ENCODE measurements at places on chromosomes 12 and 14.
A peak's percentile ranks its signal among the peaks of the same experiment; 100 is the strongest.

- DNase-seq: no peak
These were observed 46.1 kb downstream of the DIO2 start for GRCh38 chr14:80164991-80165721.

GRCh38 chr12:6866163-6866919 is 990 bp upstream of the TPI1 start:
- no peak for DNase-seq

GRCh38 chr14:101199028-101199770 is 295.7 kb upstream of the RTL1 start:
- DNase-seq: no peak

DNA sequence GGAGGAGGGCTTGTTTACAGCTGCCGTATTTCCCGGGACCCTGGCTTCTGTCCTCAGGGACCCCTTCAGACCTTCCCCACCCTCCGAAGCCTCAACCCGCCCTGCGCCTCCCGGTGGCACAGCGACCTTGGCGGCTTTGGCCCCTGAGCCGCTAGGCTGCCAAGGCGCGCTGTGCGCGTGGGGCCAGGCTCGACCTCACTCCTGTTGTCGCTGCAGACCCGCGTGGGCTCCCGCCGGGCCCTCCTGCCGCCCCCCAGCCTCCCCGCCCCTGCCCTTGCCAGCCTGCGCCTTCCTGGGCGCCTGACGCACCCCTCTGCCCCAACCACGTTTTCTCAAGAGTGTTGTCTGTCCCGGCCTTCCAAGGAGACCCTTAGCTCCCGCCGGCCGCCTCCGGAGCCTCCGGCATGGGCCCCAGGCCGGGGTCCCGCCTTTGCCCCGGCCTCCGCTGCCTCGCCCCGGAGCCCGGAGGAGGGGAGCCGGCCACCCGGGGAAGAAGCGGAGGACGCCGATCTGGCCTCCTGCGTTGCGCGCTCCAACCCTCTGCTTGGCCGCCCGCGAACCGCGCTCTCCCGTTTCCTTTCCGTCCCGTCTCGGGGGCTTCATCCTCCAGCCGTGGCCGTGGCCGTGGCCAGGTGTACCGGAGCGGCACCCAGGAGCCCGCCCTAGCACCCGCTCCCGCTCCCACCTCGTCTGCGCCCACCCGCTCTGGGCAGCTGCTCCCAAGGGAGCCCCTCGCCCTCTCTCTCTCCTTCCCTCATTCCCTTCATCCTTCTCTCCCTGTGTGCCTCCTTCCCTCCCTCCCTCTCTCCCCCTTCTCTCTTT is 19.9 kb downstream of the PPP2R5C start:
- no peak for DNase-seq

DNA sequence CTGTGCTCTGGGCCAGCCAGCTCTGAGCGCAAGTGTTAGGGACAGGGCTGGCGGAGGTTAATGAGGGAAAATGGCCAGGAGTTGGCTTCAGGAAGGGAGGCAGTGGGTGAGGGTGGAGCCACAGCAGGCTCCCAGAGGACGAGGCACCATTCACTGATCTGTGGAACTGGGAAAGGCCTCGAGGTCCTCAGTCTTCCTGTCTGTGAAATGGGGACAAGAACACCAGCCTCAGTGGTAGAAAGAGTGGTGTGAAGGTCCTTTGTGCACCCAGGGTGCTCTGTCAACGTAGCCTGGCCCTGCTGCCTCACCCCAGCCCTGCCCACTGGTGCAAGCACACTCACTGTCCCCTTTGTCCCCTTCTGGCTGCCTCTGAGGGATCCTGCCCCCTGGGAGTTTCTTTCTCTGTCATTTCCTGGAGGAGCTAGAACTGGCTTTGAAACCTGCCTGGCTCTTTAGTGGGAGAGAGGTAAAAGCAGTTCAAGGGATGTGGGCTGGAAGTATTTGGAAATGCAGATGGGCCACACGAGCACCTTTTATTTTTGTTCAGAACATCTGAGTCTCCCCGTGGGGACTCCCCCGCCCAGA is 25.0 kb downstream of the SYNDIG1L start:
- no peak for DNase-seq

DNA sequence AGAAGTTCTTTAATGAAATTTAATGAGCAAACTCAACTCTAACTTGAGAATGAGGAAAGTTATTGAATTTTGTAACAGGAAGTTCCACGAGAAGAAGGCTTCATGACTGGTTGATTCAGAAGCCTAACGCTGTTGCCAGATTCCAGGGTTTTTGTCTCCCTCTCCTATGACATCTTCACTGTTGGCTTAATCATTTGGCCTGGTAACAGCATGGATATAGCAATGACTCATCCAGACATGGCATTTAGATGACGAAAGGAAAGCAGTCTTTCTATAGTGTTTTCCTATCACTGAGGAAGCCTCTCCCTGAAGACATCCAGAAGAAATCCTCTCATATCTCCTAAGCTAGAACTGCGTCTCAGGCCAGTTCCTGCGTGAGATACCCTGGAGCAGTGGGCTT is 9.4 kb upstream of the KCNA1 start:
- DNase-seq: no peak

GRCh38 chr14:81446279-81447007 is 46.3 kb upstream of the STON2 start:
- no peak for DNase-seq

DNA sequence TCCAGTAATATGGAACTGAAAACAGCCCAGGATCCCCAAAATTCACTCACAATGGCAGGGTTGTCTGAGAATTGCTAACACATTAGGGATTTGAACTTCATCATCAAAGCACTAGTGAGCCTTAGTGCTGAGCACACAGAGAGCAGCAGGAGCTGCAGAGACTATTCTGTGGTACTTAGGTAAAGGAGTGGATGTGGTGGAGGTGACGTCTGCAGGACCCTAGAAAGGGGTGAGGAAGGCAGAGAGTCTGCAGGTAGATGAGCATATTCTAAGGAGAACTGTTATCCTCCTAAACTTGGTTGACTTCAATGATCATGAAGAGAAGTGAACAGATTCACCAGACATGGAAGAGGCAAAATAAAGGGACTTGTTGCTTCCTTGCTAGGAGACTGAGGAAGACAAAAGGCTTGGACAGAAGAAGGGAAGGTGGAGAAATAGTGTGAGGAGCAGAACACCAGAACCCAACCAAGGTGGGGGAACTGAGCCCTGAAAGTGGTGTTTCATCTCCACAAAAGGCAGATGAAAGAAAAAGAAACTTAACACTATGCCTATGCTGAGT is 1164.0 kb downstream of the TMEM121 start:
- no peak for DNase-seq

DNA sequence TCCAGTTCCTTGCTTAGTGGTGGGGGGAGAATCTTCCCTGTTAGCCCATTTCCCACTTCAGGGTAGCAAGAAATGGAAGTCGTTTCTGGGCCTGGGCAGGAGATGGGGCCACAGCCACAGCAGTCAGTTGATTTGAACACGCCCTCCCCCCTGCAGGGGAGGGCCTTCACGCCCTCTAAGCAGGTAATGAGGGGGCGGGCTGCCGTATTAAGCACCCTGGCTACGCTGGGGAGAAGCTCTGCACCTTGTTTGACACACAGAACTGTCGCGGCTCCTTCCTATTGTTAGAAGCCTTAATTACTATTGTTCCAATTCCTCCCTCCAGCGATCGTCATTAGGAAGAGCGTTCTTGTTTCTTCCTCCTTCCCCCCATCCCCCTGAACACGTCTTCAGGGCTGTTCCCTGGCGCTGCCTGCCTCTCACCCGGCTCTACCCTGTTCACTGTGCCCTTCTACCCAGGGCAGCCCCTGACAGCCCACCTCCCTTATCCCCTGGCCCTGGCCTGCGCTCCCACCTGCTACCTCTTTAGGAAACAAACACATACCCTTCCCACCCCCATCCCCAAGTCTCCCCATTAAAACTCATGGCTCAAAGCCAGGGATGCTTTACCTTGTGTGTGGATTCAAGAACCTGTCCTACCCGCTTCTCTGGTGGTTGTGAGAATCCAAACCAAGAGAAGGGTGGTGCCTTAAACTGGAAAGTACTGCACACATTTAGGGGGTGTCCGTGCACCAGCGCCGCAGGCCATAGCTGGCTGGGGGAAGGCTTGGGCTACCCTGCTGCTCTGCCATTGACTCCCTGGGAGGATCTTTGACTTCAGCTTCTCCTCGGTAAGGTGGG is 137.6 kb downstream of the TSPAN9 start:
- DNase-seq: peak; percentile 87

DNA sequence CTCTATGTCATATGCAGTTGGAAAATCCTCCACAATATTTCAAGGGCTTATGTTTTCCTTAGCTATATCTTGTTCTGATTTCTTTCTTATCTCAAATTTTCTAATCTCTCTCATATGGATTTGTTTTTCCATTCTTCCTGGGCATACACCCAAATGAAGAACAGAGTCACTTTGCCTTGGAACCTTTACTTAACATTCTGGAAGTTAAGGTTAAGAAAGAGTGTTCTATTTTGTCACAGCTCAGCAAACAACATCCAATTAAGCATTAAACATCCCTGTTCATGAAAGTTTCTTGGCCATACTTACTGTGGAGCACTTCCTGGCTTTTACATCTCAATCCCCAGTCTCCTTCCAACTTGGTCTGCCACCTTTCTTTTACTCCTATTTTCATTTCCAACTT is 5.3 kb downstream of the NAV3 start:
- no peak for DNase-seq

DNA sequence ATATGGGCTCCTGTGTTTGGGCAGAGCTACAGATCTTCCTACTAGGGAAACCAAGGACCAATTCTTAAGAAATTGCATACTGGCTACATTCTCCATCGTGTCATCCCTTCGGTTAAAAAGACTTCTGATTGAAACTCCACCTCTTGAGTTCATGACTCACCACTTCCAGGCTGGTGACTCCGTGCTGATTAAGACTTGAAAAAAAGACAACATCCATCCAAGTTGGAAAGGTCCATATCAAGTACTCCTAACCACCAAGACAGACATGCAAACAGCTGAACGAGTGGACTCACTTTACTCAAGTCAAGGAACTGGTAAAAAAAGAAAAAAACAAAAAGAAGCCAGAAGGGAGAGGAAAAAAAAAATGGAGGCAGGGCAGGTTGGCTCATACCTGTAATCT is 63.4 kb downstream of the APOBEC1 start:
- no peak for DNase-seq

DNA sequence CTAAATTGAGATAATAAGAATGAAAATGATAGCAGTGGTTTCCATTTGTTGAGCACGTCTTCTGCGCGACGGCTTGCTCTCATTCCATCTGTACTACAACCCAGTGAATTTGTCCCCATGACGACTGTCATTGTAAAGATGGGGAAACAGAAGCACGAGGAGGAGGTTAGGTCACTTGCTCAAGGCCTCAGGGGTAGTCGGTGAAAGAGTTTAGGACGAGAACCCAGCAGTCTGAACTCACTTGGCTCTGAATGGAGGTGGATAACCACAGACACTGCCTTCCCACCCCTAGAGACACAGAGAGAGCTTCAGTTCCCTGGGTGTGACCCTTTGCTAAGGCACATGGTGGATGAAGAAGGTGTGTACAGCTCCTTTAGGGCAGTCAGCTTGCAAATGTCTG is 30.9 kb upstream of the PLEKHG3 start:
- DNase-seq: no peak

GRCh38 chr12:69298947-69299346 is 49.2 kb upstream of the LYZ start:
- no peak for DNase-seq

- no peak for DNase-seq
These were observed 9.5 kb downstream of the SPTB start for GRCh38 chr14:64870160-64870559.

- no peak for DNase-seq
These were observed 107.1 kb upstream of the DIO3 start for GRCh38 chr14:101454229-101454628.

GRCh38 chr12:68239309-68239982 is 13.8 kb upstream of the IL26 start:
- DNase-seq: no peak

GRCh38 chr12:56271031-56271430 is 4.3 kb downstream of the COQ10A start:
- DNase-seq: no peak

GRCh38 chr12:113758165-113758924 is 207.8 kb downstream of the RBM19 start:
- no peak for DNase-seq

DNA sequence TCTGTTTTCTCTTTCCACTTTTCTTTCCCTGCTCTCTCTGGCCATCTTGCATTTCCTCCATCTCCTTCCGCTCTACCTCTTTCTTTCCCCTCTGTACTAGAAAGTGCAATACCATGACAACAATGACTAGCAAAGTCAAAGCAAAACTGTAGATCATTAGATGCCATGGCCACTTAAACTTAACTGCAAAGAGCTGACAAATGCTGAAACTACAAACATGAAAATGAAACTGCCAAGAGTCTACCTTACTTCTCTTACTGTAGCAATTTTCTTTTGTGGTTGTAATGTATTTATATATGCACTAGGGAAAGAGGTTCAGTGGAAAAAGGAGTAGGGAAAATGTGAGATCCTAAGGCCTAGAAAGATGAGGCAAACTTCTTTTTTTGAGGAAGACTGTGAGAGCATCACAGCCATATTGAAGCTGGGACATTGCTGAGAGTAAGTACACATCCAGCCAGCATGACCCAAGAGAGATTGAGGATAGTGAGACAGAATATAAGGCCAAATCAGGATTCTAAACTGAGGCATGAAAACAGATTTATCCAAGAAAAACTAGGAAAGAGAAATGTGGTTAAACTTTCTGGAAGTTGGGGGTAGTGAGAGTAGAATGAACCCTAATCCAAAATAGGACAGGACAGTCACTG is 276.6 kb upstream of the NAV3 start:
- DNase-seq: no peak

- DNase-seq: no peak
These were observed 82.4 kb downstream of the ARL6IP4 start for GRCh38 chr12:123062681-123063486.

DNA sequence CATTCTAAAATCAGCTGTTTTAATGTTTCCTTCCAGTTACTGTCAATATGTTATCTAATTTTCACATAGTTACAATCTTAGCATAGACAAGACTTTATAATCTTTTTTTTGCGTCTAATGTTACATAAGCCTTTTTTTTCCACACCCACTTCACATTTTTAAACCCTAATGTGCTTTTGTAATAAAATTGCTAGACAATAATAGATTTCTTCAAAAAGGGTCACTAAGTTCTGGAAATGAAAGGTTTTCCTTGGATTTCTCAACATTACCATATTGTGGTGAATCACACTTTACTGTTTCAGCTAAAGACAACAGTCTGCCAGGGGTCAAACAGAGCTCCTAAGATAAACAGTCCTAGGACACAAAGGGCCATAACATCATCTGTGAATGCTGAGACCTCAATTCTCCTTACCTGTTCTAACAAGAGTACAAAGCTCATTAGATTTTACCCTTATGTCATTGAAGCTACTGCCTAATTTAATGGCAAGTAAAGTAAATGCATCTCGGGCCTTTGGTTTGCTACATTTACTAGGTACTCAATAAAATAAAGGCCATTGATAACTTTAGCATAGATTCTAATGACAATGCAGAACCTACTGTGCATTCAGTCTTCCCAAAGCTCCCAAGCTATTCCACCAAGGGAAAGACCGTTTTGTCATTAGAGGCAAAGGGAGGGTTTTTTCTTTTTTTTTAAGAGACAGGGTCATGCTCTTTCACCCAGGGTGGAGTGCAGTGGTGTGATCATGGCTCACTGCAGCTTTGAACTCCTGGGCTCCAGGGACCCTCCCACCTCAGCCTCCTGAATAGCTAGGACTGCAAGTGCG is 111.2 kb upstream of the SLC38A2 start:
- DNase-seq: no peak

DNA sequence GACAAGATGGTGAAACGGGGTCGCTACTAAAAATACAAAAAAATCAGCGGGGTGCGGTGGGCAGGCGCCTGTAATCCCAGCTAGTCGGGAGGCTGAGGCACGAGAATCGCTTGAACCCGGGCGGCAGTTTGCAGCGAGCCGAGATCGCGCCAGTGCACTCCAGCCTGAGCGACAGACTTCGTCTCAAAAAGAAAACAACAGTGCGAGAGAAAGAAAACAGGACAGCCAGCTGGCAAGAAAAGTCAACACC is 633 bp upstream of the RNU4-2 start:
- DNase-seq: no peak

All from NCI-H1417 treated with DMSO at 0.1 percent for 48 hours (cell line).